ENCODE measurements at places on chromosomes 1 and 21. TPM values are rescaled to one million over a fixed set of nuclear protein-coding genes. Genes with fewer than 3 reads are reported as not detected.

CACHD1 gene
- 69.7 TPM for total RNA-seq

FMN2 gene
- 0.83 TPM for total RNA-seq

BLACAT1 gene
- 6.7 TPM for total RNA-seq

REN gene
- not detected for total RNA-seq

DNAJC11 gene
- total RNA-seq, result 75.8 TPM

CAP1 gene
- total RNA-seq, result 432 TPM

HECTD3 gene
- 53.1 TPM for total RNA-seq

SLAMF9 gene
- not detected for total RNA-seq

COL18A1 gene
- total RNA-seq, result 327 TPM

KRTAP13-2 gene
- total RNA-seq, result not detected

C2CD2 gene
- total RNA-seq, result 12.5 TPM

MTARC2 gene
- total RNA-seq, result 13.0 TPM

NFASC gene
- total RNA-seq, result 23.6 TPM

CNKSR1 gene
- 23.1 TPM for total RNA-seq

RIMS3 gene
- total RNA-seq, result 20.0 TPM

DNA sequence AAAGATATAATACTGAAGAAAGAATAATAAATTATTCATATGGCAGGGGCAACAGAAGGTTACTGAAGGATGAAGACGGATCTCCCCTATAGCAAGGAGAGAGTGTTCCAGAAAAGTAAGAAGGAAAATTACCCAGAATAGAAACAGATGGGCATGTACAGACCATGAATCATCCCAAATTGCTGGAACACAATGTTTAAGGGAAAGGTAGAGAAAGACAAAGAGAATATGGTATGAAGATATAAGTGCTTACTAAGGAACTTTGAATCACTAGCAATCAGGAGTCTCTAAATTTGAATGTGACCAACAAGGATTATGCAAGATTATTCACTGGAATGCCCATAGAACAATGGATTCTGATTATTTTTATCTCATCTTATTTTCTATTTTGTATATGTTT, 375.4 kb downstream of the COL11A1 start:
- no peak for DNase-seq

- DNase-seq, result no peak
These were observed 19.7 kb upstream of the LAPTM5 start for GRCh38 chr1:30777060-30777903.

DNA sequence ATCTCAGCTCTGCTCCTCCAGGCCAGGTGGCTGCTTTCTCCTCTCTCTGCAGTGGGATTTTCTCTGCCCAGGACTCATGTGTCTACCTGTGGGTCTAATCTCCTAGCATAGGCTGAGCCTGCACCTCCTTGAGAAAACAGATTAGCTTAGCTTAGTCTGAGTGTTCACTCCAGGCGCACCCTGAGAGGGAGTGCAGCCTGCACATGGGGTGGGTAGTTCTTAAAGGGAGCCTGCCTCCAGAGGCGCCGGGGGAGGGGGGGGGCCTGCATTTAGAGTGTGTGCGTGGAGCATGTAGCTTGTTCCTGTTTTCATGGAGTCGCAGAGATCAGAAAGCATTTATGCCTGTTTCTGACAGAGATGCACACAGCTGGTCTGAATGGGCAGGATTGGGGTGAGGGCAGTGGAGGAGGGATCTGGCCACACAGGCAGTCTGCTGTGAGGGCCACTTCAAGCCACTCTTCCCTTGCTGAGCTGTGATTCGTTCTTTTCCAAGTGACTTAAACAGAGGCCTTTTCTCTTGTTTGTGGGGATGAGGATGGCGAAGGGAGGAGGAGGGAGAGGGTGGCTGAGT, 45.2 kb downstream of the GALNT2 start:
- peak; percentile 69 for DNase-seq

DNA sequence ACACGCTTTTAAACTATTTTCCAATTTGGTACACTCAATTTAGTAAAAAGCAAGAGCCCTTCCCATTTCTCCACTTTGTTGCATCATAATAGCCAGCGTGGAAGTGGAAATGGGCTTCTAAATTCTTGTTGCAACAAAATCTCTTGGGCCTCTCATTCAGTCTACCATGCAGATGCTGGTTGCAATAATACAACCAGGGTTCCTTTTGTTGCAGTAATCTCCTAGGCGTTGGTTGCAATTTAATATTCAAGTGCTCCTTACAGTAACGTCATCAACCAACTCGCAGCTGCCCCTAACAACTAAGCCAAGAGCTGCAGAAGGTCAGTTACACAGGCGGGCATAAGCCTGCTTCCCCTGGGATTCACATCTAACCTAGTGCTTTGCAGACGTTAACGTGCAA, 2.7 kb upstream of the HDGF start:
- peak; percentile 6 for DNase-seq

GRCh38 chr21:44572959-44573583, 458 bp upstream of the KRTAP10-4 start:
- DNase-seq, result peak; percentile 41

GRCh38 chr1:166127003-166127402, 39.8 kb downstream of the FAM78B start:
- DNase-seq, result no peak

- DNase-seq, result no peak
These were observed 30.8 kb downstream of the POU2F1 start for GRCh38 chr1:167251472-167251871.

- DNase-seq, result no peak
These were observed 11.2 kb upstream of the CREG1 start for GRCh38 chr1:167564612-167565270.

DNA sequence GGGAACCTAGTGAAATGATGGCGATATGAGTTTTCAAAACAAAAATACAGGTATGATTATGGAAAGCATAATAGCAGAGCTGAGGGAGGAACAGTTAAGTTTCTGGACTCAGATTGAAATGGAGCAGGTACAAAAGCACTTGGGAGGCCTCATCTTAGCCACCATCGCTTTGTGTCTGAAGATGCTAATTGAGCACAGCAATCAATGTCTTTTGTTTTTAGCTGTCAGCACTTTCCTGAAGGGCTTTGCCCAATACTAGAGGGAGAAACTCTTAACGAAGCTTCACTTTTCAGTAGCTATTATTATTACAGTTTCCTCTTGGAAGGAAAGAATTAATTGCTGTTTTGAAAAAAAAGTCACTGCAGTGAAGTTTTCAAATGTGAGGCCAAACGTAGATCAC, 348.7 kb downstream of the RWDD3 start:
- no peak for DNase-seq

DNA sequence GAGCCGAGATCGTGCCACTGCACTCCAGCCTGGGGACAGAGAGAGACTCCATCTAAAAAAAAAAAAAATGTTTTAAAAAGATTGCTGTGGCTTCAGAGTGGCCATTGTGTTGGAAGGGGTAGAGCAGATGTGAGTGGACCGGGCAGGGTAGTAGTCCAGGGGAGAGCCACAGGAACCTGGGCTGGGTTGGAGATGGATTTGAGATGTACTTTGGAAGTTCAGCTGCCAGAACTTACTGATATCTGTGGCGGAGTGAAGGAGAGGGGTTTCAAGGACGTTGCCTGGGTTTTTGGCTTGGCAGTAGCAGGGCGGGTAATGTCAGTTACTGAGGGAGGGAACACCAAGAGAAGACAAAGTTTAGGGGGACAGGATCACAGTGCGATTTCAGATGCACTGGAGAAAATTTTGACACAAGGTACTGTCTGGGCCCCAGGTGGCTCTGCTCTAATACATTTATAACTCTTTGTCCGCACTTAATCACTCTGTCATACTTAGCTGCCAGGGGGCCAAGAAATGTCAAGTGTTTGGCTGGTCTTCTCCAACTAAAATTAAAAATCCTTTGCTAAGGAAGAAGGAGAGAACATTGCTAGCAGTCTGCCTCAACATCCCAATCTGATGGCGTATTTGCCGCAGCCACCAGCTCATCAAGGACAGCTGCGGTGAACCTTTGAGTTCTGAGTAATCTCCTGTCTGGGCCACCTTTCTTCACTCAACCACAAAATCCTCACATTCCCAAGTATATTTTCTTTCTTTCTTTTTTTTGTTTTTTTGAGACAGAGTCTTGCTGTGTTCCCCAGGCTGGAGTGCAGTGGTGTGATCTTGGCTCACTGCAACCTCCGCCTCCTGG, 9.6 kb downstream of the EPHX1 start:
- no peak for DNase-seq

DNA sequence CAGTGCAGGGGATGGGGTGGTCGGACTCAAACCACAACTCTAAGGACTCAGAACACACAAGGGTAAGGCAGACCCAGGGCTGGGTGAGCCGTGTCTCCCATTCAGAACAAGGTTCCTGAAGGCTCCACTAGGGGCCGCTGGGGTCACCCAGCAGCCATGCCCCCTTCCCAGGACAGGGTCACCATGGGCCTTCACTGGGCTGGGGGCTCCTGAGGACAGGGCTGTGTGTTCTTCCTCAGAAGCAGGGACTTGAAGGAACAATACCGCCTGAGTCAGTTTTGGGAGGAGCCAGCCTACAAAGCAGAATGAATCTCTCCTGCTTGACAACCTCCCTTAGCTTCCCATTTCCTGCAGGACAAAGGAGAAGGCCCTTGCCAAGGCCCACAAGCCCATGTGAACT, 15.4 kb downstream of the RIMS3 start:
- peak; percentile 88 for DNase-seq

DNA sequence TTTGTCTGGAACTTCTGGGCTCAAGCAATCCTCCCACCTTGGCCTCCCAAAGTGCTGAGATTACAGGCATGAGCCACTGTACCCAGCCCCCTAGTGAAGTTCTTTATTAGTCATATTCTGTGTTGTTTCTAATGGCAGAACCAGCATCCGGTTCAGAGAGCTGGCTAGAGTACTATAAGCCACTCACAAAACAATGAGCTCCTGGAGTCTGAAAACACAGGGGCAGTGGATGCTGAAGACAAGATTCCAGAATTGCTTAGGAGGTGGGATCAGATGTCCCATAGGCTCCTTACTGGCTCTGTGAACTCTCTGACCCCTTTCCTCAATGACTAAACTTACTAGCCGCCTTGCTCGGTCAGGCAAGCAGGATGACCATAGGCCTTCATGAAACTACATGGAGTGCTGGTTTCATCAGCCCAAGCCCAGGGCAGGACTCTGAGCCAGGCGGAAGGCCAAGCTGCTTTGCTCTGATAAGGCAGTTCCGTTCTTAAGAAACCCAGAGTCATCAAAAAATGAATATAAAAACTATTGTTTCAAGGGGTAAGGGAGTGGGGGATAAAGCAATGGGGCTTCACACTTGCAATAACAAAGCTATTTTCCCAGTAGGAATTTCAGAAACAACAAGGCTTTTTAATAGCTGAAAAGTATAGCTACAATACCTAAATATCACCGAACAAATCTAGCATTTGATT, 8.1 kb downstream of the MTHFR start:
- DNase-seq, result no peak

DNA sequence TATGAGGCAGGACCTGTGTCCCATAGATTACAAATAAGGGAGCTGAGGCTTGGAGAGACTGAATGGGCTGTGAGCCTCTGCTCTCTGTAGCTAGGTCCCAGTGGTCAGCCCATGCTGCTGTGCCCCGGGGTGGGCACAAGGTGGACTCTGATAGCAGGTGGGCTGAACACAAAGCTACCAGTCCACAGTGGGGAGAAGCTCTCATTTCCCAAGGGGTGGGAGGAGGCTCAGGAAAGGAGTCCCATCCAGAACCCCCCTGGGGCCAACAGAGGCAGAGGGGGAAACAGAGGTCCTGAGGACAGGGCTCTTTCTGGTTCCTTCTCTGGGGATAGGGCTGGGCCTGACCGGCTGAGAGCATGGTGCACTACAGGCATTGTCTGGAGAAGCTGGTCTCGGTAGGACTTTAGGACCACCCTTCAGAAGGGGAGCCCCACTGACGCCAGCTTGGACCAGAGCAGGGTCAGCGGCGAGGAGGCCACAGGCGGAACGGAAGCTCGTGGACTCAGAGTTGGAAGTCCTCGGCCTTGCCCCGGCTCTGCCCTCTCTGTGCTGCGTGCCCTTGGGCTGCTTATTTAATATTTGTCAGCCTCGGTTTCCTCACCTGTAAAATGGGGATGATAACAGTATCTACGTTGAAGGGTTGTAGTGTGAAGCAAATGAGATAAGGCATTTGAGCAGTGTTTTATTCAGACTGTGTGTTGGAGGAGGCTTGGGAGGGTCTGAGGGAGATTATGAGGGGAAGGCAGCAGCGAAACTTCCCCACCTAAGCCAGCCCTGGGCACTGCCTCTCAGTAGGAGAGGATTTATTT, 26.6 kb downstream of the SDE2 start:
- peak; percentile 24 for DNase-seq

- DNase-seq, result no peak
These were observed 9.3 kb downstream of the EEIG2 start for GRCh38 chr1:108569097-108569728.

GRCh38 chr1:25246600-25247023, 642 bp downstream of the RSRP1 start:
- DNase-seq, result peak; percentile 52

DNA sequence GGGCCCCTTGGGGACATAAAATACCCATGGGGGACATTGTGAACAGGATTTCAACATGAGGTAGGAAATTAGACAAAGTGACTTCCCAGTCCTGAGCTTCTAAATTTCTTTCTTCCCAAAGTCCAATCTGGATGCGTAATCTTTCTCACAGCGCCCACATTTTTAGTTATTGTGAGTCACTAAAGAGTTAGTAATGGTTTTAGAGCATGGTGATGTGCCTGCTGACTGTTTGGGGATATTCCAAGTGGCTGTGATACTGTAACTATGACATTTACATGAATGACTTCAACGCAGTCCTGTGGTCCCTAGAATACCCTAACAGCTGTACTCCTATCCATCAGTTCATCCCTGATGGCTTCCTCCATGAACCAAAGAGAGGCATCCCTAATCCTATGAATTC, 224.0 kb upstream of the COA6 start:
- no peak for DNase-seq

DNA sequence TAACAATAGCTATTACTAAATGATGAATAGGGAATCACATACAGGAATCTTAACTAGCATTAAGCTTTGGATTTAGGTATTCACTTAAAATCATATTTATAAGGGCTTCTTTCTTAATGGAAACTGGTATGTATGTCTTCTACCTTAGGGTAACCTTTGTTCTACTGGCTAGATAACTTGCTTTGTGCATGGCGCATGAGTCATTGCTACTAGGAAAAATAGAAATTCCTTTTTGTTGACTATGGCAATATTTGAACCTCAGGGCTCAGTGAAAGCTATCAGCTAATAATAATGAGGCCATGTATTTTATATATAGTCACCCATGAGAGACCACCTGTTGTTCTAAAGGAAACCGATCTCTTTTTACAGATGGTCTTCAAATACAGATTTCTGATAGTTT, 72.5 kb downstream of the RPS6KC1 start:
- no peak for DNase-seq

DNA sequence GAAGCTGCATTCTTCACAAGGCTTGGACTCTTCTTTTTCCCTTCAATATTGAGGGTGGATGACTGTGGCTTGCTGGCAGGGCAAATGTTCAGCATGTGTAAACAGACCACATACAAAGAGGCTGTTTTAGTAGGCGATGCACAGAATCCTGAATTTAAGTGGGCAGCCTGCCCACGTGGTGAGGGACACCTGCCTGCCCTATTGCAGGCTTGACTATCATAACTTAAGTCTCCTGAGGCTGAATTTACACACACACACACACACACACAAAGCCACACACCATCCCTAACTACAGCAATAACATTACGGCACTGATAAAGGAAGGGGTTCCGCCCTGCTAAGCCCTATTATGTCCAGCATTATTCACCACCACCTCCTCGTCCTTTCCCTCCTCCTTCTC, 15.9 kb downstream of the SYT2 start:
- no peak for DNase-seq

GRCh38 chr1:47181095-47181954, 8.5 kb downstream of the PDZK1IP1 start:
- peak; percentile 84 for DNase-seq

Measured in H7 (cell line).